ENCODE measurements at places on chromosomes 3 and 15. TPM values are rescaled to one million over a fixed set of nuclear protein-coding genes. Genes with fewer than 3 reads are reported as not detected.

GRCh38 chr15:101239724-101240136 lies 12.1 kb downstream of the CHSY1 start:
- DNase-seq = no peak

TTLL13 gene
- under 0.01 TPM for total RNA-seq

- no peak for DNase-seq
Measured at GRCh38 chr3:139101396-139101795, 56.7 kb upstream of the PRR23C start.

GRCh38 chr3:126828306-126828705 lies 124.3 kb downstream of the CHCHD6 start:
- DNase-seq = no peak

GRCh38 chr3:42960282-42960681 lies 18.8 kb upstream of the GASK1A start:
- no peak for DNase-seq

DNA sequence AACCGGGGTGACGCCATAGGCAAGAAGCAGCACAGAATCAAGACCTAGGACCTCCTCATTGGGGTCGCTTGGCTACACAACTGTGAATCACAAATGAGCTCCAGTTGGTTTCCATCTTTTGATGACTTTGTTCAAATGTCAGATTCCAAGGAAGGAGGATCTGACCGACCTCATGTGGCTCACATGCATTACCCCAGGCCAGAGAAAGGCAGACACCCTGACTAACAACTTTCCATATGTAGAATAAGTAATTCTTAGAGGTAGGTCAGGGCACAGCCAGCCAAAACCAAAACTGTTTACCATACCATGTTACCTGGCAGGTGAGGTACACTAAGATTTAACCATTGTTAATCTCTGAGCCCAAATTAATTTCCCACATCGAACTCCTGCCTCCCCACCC lies 96.5 kb downstream of the CCNL1 start:
- no peak for DNase-seq

DNA sequence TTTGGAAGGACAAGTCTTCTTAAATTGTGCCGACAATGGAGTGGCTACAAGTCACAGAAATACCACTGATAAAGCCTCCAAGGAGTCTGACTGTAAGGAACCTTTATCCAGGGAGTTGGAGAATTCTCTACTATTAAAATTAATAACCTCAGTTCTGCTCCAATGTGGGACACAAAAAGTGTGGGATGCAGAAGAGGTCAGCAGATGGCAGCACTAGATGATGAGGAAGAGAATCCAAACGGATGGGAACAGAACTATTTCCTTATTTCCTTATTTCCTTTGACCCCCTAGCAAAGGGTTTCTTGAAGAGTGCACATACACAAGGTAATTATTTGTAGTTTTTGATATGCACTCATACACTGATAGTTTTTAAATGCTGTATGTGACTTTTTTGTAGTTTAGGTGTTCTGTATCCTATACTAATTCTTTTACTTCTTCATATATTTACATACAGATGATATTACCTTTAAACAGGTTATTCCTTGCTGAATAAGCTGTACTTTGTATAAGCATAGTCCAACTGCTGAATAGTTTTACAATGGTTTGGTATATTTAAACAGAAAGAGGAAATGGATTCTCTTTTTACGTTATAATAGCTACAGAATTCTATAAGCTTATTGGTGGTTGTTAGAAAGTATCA lies 25.6 kb upstream of the NLGN1 start:
- DNase-seq = no peak

TRANK1 gene
- 9.0 TPM for total RNA-seq

DNA sequence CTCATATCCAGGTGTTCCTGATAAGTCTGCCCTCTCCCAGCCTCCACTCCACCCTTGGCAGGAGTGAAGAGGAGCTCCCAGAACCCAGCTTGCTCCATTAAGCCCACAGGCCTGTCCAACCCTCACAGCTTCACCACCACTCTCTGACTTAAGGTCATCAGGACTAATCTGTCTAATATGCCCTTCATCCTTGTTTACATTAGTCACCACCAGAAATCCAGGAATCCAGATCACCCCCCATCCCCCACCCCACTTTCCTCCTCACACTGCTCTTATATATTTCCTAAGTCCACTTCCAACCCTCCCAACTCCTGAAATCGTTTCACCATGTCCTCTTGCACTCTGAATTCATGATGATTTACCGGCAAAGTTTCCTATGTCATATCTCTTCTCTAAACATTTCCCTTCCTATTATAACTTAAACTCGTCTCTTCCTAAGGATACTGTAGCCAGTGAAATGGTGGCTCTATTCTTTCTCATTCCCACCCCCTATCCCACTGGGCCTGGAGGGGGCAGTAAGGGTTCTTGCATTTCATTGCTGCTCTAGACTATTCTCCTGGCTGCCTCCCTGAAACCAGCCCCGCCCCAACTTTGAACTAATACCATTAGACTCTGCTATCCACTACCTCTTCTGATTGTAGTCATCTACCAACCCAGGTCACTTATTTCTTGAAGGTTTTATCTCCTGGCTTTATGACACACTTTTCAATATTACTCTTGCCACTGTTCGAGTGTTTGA lies 43.4 kb downstream of the PPP2R3A start:
- DNase-seq = no peak

DNA sequence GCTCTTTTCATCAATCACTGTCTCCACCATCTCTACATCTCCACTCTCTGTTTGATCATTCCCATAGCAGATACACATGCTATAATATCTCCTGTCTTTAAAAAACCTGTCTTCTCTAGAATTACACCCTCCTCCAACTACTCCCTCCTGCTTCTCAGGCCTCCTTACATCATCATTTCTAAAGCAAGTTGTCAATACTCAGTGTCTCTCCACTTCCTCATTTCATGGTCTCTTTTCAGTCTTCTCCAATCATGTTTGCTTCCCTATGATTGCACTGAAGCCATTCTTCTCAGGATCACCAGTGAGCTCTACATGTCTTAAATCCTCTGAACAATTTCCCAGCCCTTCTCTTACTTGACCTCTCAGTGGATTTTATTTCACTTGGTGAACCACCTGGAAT lies 87.0 kb upstream of the ZNF280D start:
- DNase-seq = no peak

DNA sequence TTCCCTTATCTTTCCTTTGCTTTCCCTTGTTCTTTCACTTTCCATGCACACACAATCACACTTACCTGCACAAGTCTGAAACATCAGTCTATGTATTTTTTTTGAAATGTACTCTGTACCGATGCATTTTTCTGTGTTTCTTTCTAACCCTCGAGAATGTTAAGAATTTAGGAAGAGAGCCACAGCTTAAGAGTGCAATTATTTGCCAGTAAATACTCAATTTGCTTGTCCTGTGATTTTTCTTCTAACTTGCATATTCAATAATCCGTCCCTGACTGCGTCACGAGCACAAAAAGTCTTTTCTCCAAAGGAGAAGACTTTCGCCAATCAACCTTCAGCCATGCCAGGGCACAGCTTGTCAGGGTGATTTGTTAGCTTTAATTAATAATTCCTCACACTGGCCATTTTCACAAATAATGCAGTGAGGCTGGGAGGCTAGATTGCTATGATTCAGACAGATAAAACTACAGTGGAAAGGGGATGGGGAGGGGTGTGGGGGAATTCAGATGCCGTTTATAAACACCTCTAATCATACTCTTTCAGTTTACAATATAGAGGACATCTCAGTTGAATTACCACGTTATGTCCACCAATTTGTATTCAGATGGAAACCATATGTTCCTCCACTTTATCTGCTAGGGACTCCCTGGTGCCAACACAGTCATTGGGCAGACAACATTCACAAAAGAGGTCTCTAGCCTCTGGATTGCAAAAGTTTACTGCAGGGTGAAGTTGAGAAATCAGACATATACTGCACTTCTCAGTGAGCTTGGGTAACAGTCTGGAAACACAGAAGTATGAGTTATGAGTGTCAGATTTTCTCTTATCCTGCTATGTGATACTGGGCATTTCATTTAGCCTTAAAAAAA lies 388.0 kb downstream of the ZBTB20 start:
- DNase-seq = no peak

ZNF502 gene
- total RNA-seq = 14.3 TPM

Measured in frontal cortex (tissue), 4 donors.